ENCODE measurements at places on chromosomes 12 and 14.

GRCh38 chr14:69953266-69953915 lies 74.2 kb downstream of the SMOC1 start:
- DNase-seq: no peak

DNA sequence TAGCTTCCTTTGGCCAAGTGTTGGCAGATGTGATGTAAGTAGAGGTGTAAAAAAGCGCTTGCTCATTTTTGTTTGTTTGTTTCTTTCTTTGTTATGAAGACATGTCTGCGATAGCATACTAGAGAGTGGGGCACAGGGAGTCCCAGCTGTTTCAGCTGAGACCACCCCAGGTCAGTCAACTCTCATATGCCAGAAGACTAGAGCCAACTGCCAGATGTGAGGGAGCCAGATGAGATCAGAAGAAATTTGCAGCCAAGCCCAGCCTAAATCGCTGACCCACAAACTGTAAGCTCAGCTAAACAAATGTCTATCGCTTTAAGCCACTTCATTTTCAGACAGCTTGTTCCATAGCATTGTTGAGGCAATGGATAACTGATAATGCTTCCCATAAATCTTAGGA lies 397.1 kb downstream of the APAF1 start:
- no peak for DNase-seq

GRCh38 chr12:6540181-6540877 lies 6.0 kb downstream of the GAPDH start:
- DNase-seq: peak; percentile 69

- no peak for DNase-seq
Measured at GRCh38 chr12:11728154-11728755, 78.8 kb downstream of the ETV6 start.

- peak; percentile 57 for DNase-seq
Measured at GRCh38 chr12:69359531-69360347, at the start of gene YEATS4. Gene YEATS4, plus strand, starts transcription at chr12:69359743. Its CDS starts 230 bp downstream, at chr12:69359973.

- DNase-seq: no peak
Measured at GRCh38 chr12:121365416-121366062, 13.3 kb upstream of the ANAPC5 start.

- no peak for DNase-seq
Measured at GRCh38 chr14:80446356-80446755, 235.1 kb upstream of the DIO2 start.

DNA sequence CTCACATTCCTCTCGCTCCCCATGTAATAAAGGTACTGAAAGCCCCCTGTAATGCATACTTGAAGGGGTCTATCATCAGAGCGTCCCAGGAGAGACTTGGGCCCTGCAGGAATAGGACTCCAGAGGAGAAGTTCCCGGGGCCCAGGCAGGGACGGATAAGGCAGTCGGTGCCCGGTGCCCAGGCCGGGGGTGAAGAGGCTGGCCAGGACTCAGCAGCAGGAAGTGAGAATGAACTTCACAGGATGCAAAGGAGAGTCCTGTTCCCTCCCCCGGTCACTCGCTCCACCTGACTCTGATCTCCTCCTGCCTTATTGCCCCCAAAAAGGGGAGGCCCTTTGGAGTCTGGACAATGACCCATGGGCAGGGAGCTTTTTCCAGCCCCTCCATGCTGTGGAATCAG lies 40.2 kb downstream of the LRRC74A start:
- DNase-seq: no peak

- no peak for DNase-seq
Measured at GRCh38 chr12:72560003-72560769, 288.0 kb downstream of the TRHDE start.

DNA sequence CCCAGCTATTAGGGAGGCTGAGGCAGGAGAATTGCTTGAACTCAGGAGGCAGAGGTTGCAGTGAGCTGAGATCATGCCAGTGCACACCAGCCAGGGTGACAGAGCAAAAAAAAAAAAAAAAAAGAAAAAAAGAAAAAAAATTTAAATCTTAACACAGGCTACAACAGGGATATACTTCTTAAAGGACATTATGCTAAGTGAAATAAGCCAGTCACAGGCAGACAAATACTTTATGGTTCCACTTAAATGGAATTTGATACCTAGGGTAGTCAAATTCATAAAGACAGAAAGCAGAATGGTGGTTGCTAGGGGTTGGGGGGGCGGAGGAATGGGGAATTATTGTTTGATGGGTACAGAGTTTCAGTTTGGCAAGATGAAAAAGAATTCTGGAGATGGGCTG lies 14.8 kb upstream of the PPTC7 start:
- DNase-seq: no peak

- DNase-seq: peak; percentile 3
Measured at GRCh38 chr12:89693639-89694202, 14.9 kb downstream of the ATP2B1 start.

DNA sequence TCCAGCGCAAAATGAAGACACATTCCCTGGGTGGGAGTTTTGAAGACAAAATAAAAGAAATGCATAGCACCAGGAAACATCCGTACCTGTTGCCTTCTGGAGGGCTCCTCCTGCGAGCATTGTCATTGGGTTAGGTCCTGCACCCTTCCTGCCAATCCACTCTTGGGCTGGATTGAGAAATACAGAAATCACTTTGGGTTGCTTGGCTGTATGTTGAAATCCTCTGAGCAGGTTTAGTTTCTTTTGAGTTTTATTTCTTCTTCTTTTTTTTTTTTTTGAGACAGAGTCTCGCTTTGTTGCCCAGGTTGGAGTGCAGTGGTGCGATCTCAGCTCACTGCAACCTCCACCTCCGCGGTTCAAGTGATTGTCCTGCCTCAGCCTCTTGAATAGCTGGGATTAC lies 67.6 kb downstream of the ARF6 start:
- DNase-seq: no peak

- DNase-seq: no peak
Measured at GRCh38 chr14:62168564-62169155, 406.4 kb downstream of the SNAPC1 start.

GRCh38 chr14:106874350-106874749 lies 1348.0 kb downstream of the TMEM121 start:
- DNase-seq: no peak

DNA sequence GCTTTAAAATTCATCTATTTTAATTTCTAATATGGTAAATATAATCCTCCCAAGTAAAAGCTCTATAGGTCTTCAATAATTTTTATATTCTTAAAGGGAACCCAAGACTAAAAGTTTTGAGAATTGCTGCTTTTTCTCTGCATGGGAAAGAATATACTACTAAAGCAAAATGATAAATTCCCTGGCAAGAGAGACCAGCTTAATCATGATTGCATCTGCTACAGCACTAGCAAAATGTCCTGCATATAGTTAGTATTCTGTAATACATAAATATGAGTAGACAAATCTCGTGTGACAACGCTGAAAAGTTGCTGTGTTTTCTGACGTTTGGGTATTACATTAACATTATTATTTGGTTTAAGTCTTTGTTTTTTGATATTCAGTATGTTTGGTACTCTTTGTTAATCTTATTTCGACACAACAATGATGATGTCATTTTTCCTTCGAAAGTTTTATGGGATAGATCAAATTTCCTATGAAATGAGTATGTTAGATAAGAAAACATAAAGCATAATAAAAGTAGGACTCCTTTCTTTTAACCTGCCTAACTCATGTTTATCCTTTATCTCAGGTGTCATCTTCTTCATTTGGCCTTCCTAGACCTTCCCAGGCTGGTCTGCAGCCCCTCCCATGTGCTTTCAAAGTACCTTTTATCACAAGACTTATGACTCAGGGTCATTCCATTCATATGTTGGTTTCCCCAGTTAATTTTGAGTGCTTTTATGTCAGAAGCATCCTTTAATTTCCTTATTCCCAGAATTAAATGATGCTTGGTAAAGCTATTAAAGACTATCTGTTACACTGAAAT lies 321.9 kb downstream of the RAD51B start:
- no peak for DNase-seq

- DNase-seq: no peak
Measured at GRCh38 chr12:120091371-120092090, 25.0 kb downstream of the RAB35 start.

GRCh38 chr12:100789975-100790374 lies 4.6 kb upstream of the ANO4 start:
- no peak for DNase-seq

DNA sequence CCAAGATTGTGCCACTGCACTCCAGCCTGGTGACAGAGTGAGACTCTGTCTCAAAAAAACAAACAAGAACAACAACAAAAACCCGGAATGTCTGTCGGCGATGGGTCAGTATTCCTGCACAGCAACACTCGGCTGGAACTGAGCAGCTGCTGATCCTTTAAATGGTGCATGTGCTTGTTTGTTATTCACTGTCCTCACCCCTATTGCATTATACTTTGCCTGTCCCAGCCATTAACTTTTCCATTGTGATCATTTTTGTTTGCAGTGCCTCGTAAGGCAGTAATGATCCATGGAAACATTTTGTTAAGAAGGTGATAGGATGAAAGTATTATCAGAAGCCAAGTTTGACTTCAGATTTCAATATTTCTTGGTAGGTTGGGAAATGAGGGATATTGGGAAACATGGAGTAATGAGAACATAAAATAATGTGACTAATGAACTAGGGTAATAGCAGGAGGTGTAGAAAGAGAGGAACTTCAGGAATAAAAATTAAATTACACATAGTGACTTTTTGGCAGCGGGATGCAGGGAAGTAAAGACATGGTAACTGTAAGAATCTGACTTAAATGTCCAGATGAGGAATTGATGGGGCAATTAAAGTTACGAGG lies 6.1 kb downstream of the ACSS3 start:
- DNase-seq: no peak

- no peak for DNase-seq
Measured at GRCh38 chr14:51697848-51698247, 46.1 kb downstream of the FRMD6 start.

- DNase-seq: no peak
Measured at GRCh38 chr12:2450553-2450952, 344.2 kb upstream of the FKBP4 start.

DNA sequence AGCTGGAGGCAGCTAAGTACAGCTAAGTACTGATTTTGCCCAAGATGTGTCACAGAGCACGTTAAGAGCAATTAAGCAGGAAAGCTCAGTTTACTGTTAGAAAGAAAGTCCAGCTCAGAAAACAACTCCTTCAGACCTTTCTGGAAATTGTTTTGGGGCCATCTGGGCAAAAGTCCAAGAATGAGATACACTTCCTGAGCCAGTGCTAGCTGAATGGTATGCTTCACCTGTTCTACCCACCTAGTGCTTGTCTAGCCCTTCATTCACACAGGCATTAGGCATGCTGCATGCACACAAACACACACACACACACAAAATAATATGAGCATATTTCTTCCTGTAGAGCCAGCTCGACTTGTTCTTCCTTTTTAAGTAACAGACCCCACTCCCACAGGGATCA lies 6.6 kb upstream of the IKZF4 start:
- no peak for DNase-seq

- DNase-seq: no peak
Measured at GRCh38 chr12:113154351-113154973, 4.9 kb downstream of the CFAP73 start.

DNA sequence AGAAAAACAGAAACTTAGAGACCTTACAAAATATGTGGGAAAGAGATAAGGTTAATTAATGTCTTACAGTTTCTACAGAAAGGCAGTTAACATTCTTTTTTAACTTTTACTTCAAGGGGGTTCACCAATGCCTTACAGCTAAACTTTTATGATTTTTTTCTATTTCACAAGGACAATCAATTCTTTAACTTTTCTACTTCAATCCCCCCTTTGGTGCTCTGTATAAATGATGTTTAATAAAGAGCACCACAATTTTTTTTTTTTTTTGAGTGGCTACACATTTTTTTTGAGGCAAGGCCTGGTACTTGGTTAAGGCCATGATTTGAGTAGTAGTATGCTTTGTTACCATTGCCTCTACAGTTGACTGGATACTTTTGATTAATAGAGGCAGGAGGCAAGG lies 279.6 kb downstream of the PRKD1 start:
- no peak for DNase-seq

GRCh38 chr12:130437555-130438242 lies 100.0 kb downstream of the PIWIL1 start:
- DNase-seq: no peak

- DNase-seq: no peak
Measured at GRCh38 chr12:50690925-50691324, 73.0 kb upstream of the ATF1 start.

DNA sequence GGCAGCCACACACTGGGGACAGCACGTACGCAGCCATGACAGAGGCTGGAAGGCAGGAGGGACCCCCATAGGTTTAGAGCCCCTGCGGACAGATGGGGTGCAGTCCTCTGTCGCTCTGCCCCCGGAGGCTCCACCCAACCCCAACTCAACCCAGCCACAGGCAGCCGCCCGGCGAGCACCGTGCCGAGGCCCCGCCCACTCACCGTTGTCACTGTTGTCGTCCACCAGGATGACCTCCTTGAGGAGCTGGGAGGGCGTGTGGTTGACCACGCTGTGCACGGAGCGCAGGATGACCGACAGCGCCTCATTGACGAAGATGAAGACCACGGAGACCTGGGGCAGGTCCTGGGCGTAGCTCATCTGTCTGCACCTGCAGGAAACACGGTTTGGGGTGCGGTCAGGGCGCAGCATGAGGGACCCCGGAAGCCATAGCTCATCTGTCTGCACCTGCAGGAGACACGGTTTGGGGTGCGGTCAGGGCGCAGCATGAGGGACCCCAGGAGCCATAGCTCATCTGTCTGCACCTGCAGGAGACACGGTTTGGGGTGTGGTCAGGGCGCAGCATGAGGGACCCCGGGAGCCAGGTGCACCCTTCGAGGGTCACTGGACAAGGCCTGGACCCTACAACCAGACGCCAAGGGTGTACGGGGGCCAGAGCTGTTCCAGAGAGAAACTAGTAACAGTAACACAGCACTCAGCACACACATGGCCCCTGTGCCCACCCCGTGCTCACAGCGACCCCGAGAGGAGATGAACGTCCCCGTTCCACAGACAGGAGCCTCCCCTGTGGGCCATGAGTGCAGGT lies 66.9 kb downstream of the GALNT9 start:
- no peak for DNase-seq

- no peak for DNase-seq
Measured at GRCh38 chr12:5509557-5509956, 77.6 kb downstream of the NTF3 start.

- no peak for DNase-seq
Measured at GRCh38 chr14:93986955-93987354, 10.1 kb upstream of the CCDC197 start.

DNA sequence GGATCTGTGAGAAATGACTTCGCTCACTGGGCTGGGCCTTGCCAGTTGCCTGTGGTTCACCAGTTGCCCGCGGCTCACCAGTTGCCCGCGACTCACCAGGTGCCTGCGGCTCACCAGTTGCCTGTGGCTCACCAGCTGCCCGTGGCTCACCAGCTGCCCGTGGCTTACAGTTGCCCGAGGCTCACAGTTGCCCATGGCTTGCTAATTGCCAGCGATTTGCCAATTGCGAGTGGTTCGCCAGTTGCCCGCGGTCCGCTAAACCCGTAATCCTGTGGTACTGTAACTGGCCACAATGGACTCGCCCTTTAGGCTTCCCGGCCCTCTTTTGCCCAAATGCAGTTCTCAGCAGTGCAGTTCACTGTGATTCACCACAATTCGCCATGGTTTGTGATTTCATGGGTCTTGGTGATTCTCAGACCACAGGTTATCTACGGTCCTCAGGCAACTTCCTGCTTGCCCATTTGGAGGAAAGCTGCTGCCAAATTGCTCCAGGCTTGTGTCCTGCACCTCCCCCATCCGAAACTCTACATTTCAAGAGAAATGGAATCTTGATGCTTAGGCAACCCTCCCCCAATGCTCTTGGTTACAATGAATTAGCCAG lies 15.0 kb upstream of the MEG3 start:
- no peak for DNase-seq

Data from fibroblast of skin of left biceps (primary cell).